ENCODE measurements at places on chromosomes 6 and 20. TPM values are rescaled to one million over a fixed set of nuclear protein-coding genes. Genes with fewer than 3 reads are reported as not detected.

DNA sequence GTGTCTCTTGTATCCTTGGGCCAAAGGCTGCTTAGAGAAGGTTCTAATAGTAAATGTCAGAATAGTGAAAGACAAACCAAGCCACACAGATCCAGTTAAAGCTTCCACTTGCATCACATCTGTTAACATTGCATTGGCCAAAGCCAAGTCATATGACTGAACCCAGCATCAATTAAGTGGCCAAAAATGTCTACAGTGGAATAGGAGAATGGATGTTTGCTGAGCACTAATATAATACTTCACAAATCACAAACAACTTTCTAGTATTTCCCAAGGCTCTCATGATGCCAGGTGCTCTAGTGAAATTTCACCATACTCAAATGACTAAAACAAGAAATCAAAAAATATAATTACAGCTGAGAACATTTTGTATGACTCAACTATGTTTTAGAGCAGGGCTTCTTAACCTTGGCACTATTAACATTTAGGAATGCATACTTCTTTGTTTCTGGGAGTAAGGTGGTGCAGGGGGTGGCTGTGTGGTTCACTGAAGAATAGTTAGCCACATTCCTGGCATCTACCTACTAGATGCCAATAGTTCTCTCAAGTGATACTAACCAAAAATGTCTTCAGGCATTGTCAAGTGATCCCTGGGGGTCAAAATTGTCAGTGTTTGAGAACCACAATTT lies 148.0 kb upstream of the SPTLC3 start:
- DNase-seq: no peak

- no peak for DNase-seq
Measured at GRCh38 chr6:9647599-9647998, 767.3 kb downstream of the TFAP2A start.

FAM209B gene
- not detected for total RNA-seq

GRCh38 chr6:107819964-107820337 lies 4.2 kb downstream of the SCML4 start:
- no peak for DNase-seq

GRCh38 chr6:156760377-156760776 lies 16.8 kb upstream of the ARID1B start:
- no peak for DNase-seq

- DNase-seq: peak; percentile 81
Measured at GRCh38 chr20:43460172-43460829, 2.6 kb downstream of the SRSF6 start.

GRCh38 chr6:122730775-122731386 lies 48.6 kb upstream of the FABP7 start:
- peak; percentile 38 for DNase-seq

DNA sequence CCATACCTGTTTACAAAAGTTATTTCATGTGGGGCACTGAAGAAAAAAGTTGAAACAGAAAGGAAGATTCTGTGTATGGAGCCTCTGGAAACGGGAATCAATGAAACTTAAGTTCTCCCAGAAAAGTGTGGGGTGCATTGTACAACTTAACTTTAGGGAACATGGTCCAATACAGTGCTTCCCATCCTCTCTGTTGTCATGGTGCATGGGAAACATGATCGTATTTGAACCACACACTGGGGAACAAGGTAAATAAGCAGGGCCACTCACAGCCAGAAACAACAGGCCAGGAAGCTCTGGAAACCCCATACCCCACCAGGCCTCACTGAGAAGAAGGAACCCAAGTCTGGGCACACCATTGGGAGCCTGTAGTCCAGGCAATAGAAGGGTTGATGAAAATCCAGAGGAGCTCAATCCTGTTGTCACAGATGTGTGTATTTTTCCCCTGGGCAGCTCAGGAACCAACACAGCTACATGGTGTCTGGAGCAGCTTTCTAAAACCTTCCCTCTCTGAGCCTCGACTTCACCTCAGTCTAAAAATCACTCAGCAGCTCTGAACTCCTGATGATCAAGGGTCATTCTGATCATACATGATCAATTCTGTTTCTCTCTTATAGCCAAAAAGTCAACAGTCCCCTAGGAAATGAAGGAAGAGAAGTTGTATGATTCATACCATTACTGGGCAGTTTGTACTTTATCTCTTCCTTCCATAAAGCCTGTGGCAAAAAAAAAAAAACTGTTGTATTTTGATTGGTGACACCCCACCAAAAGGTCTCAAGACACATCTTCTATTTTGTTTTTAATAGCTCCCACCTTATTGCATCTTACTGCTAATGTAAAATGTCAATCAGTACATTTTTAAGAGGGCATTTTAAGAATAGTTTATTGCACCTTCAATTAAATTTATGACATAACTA lies 198.5 kb upstream of the TAB2 start:
- DNase-seq: no peak

All from dermis microvascular lymphatic vessel endothelial cell (primary cell).